ENCODE measurements at places on chromosomes 6 and 20.

DNA sequence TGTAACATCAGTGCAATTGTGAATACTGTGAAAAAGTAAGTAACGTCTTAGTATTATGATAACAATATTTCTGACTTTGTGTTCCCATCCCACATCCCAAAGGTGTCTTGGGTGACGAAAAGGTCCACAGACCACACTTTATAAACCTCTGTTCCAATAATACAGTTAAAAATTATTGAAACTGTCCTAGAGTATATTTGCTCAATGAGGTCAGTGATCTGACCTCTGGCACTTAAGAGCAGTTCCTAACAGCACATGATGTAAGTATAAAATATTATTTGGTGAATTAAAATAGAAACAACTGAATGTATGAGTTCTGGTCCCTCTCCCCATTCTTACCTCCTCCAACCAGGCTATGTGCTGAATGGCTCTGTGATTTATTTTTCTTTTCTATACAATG lies 566.4 kb upstream of the MMS22L start:
- DNase-seq, result no peak

GRCh38 chr6:15464211-15464725 lies 198.6 kb downstream of the DTNBP1 start:
- no peak for DNase-seq

- no peak for DNase-seq
These were observed 45.1 kb downstream of the LHFPL5 start for GRCh38 chr6:35850208-35850607.

DNA sequence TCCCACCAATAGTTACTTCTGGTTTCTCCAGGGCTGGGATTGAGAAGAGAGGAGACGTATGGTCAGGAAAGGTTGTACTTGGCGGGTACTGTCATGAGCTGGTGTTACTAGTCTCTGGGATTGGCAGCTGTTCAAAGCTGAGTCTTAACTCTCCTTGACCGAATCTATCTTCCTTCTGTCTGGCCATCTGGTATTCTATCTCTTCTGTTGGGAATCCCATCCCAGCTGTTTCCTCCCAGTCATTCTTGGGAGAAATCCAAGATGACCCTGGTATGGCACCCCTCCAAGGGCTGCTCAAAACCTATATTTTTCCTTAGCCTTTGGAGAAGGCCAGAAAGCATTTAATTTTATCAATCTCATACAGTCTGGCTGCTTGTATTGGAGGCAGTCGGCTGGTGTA lies 287.0 kb upstream of the CHD6 start:
- no peak for DNase-seq

- DNase-seq, result no peak
These were observed 2.2 kb downstream of the CCN2 start for GRCh38 chr6:131948692-131949619.

DNA sequence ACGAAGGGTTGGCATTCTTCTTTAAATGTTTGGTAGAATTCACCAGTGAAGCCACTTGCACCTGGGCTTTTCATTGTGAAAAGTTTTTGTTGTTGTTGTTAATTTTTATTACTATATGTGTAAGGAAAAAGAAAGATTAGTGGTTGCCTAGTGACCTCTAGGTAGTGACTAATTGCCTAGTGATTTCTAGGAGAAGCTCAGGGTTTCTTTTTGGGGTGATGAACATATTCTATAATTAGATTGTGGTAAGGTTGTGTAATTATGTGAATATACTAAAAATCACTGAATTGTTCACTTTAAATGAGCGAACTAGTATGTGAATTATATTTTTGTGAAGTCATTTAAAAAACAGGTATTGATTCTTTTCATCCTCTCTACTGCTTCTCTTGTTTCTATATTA lies 123.8 kb upstream of the TMEM170B start:
- DNase-seq, result no peak

DNA sequence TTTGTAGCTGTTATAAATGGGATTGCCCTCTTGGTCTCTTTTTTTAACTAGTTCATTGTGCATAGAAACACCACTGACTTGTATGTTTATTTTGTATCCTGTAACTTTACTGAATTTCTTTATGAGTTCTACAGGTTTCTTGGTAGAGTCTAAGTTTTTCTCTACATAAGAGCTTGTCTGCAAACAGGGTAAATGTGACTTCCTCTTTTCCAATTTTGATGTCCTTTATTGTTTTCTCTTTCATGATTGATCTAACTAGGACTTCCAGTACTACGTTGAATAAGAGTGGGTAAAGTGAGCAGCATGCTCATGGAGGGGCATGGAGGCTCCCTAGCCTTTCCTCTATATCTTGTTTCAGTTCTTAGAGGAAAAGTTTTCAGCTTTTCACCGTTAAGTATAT lies 3.0 kb upstream of the WFDC10A start:
- no peak for DNase-seq
